GM23338 (cell line): ENCODE measurements at places on chromosomes 11 and 22.
A peak's percentile ranks its signal among the peaks of the same experiment; 100 is the strongest.

DNA sequence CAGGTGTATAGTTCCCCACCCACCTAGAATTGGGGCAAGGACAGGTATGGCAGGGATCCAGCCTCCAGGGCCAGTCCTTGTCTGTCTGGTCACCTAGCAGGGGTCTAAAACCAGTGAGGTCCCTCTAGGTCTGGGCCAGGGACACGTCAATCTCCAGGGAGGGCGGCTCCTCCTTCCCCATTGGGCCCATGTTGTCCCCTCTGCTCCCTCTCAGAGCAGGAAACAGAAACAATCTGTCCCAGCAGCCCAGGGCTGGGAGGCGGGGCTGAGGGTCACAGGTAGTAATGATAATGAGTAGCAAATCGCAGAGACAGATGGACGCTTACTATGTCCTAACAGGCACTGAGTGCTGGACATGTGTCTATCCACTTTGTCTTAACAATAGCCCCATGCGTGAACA lies 22.8 kb upstream of the SYT7 start:
- peak; percentile 54 for DNase-seq

DNA sequence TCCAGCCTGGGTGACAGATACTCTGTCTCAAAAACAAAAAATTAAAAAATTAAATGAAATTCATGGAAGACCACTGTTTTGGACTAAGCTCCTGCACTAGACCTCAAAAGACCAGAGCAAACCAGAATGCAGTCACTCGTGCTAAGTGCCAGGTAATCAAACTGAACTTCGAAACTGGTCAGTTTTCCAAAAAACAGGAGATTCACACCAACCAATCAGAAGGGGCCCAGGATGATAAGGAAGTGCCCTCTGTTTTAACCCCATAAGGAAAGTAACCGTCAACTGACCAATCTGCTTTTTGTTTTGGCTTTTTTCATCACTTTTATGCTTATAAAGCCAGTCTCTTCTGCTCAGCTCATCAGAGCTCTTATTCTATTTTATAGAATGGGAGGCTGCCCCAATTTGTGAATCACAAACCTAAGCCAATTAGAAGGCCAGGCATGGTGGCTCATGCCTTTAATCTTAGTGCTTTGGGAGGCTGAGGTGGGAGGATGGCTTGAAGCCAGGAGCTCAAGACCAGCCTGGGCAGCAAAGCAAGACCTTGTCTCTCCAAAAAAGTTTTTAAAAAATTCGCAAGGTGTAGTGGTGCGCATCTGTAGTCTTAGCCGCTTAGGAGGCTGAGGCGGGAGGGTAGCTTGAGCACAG lies 10.1 kb upstream of the TOP3B start:
- no peak for DNase-seq

- DNase-seq, result no peak
Measured at GRCh38 chr11:126530416-126530815, 174.9 kb downstream of the ST3GAL4 start.

DNA sequence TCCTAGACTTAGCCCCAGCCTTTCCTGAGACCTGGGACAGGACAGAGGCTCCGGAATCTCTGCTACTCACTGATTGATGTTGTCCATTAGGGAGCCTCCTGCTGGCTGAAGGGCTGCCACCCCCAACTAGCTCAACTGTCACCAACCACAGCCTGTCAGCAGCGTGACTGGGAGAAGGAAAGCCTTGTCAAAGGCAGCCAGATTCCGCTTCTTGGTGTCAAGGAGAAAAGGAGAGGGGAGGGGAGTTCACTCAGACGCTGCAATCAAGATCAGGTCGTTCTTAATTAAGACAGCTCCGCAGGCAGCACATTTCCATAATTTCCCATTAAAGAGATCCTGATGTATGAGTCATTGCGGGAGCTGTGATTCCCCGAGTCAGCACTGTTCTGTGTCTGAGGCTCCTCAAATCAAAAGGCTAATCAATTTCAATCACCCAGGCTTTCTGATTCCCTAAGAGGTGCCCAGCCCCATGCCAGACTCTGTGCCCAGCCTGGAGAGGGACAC lies 152.8 kb upstream of the ZBED5 start:
- DNase-seq, result peak; percentile 69

GRCh38 chr11:115612046-115612730 lies 108.0 kb upstream of the CADM1 start:
- peak; percentile 73 for DNase-seq

DNA sequence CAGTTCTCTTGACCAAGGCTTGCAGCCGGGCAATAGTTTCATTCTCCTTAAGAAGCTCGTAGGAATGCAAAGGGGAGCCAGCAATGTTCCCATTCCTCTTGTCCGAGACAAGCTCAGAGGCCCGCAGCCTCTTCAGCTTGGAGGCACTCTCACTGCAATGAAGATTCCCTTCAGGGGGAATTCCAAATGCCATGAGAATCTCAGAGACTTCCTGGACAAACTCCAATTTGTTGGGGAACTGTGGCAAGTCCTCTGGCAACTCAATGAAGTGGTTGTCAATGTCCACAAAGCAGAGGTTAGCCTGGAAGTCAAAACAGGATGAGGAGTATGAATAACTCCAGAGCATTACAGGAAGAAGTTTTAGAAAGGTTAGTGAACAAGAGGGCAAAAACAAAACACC lies 84.4 kb downstream of the DENND5A start:
- no peak for DNase-seq

- DNase-seq, result no peak
Measured at GRCh38 chr11:114196997-114197703, 99.0 kb upstream of the NNMT start.

DNA sequence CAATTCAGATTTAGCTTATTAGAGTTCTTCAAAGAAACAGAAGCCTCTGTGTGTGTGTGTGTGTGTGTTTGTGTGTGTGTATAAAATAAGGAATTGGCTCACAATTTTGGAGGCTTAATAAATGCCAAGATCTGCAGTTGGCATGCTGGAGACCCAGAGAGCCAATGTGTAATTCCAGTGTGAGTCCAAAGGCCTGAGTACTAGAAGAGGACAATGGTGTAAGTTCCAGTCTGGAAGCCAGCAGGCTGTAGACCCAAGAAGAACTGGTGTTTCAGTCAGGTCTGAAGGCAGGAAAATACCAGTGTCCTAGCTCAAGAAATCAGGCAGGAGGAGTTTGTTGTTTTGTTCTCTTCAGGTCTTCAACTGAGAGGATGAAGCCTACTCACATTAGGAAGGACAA lies 20.0 kb downstream of the TMEM135 start:
- DNase-seq, result no peak

GRCh38 chr11:17405232-17406005 lies 17.0 kb upstream of the KCNJ11 start:
- DNase-seq, result peak; percentile 50

DNA sequence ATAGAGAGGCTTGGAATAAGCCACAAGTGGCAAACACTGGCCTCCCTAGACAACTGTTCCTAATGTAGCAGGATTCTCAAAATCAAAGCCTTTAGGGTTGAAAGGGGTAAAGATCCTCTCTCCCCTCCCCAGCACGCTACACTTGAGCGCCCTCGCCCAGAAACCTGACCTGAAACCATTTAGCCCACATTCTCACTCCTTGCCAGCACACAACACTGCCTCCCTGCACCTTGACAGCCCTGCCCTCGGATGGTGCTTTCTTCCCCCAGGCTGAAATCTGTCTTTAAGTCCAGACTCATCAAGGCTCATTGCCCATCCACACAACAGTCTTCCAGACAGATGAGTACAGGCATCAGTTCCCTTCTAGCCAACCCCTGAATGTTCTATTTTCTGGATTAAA lies 26.5 kb downstream of the CWC15 start:
- DNase-seq, result no peak

GRCh38 chr11:134864233-134864967 lies 452.4 kb upstream of the B3GAT1 start:
- no peak for DNase-seq

- peak; percentile 43 for DNase-seq
Measured at GRCh38 chr11:70483077-70483861, 84.9 kb downstream of the CTTN start.

DNA sequence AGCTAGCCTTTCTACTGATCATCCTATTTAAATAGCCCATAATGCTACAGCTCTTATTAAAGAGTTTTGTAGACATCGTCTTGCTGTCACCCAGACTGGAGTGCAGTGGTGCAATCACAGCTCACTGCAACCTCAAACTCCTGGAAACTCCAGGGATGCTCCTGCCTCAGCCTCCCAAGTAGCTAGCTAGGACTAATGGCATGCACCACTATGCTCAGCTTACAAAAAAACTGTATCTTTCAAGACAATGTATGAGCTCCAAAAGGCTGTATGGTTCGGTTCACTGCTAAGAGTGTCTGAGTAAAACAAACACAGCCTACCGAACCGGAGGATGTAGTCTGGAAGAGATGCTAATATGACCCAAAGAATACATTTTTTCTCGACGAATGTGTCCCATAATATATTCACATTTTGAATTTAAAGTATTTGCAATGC lies 2.6 kb downstream of the TAF1D start:
- DNase-seq, result no peak

GRCh38 chr11:67374571-67375281 lies 1.3 kb upstream of the CLCF1 start:
- no peak for DNase-seq

GRCh38 chr22:49583886-49584505 lies 243.7 kb downstream of the BRD1 start:
- DNase-seq, result no peak

DNA sequence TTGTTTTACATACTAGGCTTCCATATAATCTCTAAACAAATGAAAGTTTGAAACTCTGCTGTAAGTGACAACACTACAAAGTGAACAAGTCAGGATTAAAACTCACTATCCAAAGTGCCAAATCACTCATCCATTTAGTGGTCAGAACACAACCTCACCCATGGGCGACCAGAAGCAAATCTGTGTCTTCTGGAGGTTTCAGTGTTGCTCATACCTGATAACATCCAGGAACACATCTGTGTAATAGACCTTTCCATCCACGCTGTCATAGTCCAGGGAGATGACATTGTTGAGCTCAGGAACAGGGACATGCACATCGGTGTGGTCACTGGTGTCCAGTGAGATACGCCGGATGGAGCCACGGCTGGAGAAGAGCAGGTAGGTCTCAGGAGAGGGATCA lies 28.5 kb upstream of the CKAP5 start:
- no peak for DNase-seq

DNA sequence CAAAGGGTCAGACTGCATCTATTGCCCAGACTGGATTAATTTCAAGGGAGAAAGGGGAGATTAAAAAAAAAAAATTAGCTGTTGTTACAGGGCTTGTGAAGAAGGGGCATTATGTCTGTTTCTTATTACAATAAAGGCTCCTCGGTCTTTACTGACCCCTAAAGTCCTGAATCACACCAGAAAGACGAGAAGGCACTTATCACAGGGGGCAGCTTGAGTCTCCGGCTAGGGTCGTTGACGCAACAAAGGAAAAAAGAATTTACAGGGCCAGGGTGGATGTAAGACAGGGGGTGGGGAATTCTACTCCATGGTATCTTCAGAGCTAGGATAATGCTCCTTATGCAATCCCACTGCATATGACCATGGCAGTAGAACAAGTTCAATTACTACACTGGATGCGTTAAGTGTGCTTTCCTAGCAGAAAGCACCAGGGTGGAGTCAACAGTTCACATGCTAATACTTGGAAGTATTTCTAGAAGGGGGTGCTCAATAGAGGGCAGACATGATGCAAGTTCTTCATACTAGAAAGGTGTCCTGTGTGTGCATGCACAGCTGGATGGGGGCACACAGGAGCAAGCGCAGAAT lies 16.5 kb downstream of the DDX17 start:
- no peak for DNase-seq
